Amygdala (tissue), 56 donors: ENCODE measurements at places on chromosomes 4 and X.

DNA sequence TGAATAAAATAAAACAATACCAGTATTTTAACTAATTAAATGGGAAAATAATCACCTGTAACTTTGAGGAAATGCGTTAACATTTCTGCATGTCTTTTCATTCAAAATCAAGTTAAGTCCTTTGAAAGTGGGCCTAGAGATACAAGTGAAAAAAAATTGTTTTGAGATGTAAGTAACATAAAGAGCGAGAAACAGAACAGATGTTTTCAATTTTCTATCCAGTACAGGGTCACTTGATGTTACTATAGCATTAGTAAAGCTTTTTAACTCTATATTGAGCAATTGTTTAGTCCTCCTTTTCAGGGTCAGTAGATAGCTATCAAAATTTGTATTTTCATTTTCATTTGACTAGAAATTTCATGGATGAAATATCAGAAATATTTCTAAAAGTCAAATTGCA lies 761.4 kb downstream of the CCSER1 start:
- DNase-seq, result no peak

- no peak for DNase-seq
Measured at GRCh38 chr4:183600189-183600685, 58.7 kb downstream of the RWDD4 start.

DNA sequence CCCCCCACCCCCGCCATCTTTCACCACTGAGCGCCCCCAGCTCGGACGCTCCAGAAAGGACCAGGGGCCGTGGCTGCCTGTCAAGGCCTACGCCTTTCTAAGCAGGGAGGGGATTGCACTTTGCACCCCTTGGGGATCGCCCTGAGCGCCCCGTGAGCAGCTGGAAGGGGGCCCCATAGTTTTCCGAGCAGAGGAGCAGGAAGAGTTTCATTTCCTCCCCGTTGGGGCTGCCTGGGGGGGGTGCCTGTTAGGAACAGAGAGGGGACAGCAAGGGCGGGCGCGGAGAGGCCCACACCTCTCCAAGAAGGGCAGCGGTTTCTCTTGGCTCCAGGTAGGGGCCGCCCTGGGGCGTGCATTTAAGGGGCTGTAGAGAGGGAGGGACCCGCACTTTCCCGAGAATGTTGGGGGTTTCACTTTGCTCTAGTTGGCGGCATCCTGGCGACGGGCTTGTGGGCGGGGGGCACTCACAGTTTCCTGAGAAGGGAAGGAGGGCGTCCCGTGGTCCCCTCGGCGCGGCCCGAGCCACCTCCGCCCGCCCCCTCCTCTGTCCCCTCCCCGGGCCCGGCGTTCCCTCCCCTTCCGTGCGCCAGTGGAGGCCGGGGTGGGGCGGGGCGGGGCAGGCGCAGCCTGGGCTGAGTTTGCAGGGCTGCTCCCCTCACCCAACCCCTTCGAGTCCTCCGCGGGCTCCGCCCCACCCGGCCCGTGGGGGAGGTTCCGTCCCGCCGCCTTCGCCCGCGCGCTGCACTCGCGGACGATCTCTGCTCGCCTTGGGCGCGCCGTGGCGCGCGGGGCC lies 82.3 kb upstream of the CD99 start:
- no peak for DNase-seq

DNA sequence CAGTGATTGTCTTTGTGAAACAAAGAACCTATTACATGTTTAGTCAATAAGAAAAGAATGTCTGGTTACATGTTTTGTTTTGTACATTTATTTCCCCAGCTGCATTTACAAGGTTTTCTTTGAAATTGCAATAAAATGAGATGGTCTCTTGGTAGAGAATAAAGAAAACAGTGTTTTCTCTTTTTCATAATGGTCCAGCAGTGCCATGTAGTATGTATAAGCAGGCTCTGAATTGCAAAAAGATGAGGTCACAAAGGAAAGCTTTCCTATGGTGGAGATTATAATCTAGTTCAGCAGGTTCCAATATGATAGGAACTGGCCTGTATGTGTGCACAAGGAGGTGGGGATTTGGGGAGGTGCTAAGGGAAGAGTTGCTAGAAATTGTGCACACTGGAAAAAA lies 1417.3 kb downstream of the STIM2 start:
- DNase-seq, result no peak

GRCh38 chr4:184262901-184263300 lies 45.2 kb upstream of the ENPP6 start:
- no peak for DNase-seq

GRCh38 chr4:7915875-7916242 lies 23.8 kb downstream of the AFAP1 start:
- DNase-seq, result no peak

DNA sequence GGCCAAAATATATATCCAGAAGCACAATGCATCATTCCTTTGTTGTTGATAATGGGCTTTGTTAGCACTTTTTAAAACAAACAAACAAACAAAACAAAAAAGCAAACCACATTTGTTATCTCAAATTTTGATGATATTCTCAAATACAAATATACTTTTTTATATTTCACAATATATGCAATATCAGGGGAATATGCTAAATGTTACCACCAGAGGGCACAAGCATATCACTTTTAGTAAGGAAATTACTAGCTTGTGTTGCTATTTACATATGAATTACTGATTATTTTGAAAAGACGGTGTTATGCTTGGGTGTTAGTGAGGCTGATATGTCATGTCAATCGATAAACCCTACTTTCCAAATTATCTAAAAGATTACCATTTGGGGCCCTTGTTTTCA lies 29.1 kb downstream of the RIPPLY1 start:
- no peak for DNase-seq

DNA sequence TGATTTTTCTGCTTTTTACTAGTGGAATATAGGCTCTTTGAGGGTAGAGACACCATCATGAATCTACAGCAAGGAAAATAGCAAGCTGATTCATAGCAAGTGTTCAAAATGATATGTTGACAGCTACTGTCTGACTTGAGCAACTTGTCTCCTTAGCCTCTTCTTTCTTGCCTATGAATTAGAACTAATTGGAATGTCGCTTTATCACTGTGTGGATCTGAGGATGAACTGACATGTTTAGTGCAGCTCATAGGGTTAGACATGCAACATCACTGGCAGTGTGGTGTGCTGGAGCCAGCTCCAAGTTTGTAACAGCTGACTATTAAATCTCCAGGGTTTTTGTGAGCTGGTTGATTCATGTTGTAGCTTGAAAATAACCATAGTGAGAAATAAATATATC lies 1068.4 kb downstream of the PCDH18 start:
- no peak for DNase-seq

GRCh38 chr4:85818700-85819099 lies 343.8 kb downstream of the ARHGAP24 start:
- DNase-seq, result no peak

DNA sequence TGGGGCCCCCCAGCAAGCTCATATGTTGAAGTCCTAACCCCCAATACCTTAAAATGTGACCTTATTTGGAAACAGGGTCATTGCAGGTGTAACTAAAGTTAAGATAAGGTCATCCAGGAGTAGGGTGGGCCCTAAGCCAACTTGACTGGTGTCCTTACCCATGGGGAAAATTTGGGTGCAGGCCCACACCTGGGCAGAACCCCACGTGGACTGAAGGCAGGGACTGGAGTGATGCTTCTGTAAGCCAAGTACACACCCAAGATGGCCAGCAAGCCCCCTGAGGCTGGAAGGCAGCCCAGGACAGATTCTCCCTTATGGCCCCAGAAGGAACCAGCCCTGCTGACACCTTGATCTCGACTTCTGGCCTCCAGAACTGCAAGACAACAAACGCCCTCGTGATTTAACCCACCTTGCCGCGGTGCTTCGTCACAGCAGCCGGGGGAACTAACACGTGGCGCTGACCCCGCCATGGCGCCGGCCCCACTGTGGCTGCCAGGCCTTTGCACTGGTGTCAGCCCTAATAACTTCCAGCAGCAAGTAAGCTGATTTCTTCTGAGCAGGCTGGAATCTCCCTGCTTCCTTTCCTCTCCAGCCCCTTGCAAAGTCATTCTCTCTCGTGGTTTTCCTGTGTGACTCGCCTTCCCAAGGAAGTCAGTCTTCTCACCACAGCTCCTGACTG lies 23.2 kb upstream of the MXD4 start:
- no peak for DNase-seq

DNA sequence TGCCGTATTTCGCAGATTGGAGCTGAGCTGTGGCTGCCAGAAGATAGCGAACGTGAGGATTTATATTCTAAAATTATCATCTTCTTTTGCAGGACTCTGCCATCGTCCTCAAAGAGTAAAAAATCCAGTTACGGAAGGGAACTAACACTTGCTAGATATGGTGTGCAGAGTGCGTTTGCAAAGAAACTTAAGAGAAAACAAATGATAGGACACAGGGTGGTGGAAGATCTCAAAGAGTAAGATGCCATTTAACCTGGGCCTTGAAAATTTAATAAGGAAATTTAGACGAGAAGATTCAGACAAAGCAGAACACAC lies 566 bp downstream of the LARP7 start:
- no peak for DNase-seq

- DNase-seq, result no peak
Measured at GRCh38 chr4:12120968-12121367, 692.3 kb upstream of the HS3ST1 start.

- no peak for DNase-seq
Measured at GRCh38 chrX:40303256-40304077, 205.7 kb upstream of the BCOR start.

- no peak for DNase-seq
Measured at GRCh38 chr4:26862381-26862915, 1.8 kb downstream of the STIM2 start.

GRCh38 chrX:97740886-97741285 lies 857.2 kb downstream of the RPA4 start:
- DNase-seq, result no peak

DNA sequence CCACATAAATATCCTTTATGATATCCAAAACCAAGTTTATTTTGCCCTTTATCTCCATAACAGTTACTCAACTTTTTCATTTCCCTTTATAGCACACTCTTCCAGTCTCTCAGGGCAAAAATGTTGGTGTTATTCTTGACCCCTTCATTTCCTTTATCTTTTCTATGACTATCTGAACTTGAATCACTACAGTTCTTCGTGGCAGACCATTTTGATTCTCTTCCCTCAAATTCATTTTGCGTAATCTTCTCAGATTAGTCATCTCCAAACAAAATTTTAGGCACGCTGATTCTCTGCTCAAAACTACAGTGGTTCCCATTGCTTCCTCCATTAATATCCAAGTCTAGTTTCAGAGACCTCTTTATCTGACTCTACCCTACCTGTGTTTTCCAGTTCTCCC lies 26.1 kb downstream of the RUFY3 start:
- no peak for DNase-seq

DNA sequence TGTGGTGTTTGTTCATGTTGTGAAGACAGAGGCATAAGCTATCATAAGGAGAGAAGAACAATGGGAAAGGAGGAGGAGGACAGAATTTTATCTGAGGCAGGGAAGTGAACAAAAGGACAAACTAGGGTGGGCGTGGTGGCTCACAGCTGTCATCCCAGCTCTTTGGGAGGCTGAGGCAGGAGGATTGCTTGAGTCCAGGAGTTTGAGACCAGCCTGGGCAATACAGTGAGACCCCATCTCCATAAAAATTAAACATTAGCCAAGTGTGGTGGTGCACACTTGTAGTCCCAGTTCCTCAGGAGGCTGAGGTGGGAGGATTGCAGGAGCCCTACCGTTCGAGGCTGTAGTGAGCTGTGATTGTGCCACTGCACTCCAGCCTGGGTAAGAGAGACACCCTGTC lies 49.9 kb downstream of the TMEM154 start:
- no peak for DNase-seq

DNA sequence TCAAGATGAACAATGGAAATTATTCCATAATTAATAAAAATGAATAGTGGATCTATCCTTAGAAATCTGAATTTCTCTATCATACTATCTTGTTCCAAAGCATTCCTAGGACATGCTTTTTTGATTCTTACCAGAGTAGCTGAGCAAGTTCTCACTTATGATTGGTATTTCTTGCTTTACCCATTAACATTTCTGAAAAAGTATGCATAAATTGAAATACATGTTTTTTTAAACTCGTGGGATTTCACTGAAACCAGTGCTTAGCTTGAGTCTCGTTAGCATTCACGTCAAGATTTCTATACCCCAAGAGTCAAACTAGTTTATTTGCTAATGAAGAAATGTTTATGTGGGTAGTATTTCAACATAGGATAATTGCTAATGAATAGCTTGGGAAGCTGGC lies 89.0 kb downstream of the ELOVL6 start:
- no peak for DNase-seq

- DNase-seq, result no peak
Measured at GRCh38 chrX:23783589-23784469, 856 bp downstream of the SAT1 start.

GRCh38 chr4:15232366-15233263 lies 195.2 kb upstream of the C1QTNF7 start:
- no peak for DNase-seq

DNA sequence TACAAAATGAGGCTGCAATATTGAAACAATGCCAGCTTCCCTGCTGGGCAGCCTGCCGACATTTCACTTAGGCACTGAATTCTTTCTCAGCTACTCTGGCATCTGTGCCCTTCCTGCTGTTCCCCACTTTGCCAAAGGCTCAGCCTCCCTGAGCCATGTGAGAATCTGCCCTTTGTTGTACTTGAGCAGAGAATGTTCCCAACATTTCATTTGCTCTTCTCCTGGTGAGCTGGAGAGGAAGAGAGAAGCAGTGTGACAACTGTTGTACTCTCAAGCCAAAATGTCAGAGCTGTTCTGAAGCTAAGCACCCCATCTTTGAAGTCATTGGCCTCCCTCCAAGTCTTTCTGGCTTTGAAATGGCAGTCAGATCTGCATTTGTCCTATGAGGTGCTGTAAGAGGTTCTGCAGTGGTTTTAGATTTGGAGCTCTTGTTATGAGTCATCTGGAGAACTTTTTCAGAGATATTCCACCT lies 32.5 kb downstream of the LANCL3 start:
- no peak for DNase-seq

DNA sequence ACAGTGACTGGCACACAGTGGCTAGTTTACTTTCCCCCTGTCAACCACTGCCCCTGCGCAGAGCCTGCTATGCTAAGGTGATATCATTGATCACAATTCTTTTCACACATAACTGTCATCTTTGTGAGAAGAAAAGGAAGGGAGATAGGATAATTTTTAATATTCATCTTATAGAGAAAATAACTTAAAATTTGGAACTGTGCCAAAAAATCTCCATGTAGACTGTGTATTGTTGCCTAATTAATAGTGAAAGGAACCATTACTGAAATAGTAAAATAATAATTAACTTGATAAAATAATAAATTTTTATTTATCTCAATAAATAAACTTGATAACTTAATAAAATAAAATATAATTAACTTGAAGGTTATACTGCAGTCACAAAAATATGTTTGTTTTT lies 1069.4 kb downstream of the C4orf33 start:
- DNase-seq, result no peak

GRCh38 chrX:37815366-37815765 lies 32.0 kb downstream of the DYNLT3 start:
- no peak for DNase-seq

DNA sequence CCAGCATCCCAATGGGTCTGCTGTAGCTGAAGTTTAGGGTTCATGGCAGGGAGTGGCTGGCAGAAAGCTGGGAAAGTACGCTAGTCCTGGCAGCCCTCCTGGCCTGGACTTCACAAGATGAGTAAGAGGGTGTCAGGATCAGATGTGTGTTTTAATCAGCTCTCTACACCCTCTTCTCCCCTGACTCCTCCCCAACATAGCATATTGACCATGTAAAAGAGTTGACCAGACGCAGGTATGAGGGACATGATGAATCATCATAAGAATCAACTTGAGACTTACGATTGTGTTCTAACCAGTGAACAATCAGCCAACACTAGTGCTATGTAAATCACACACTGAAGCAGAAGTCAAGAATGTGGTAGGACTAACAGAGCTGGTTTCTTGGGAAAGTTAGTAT lies 5.3 kb downstream of the SOWAHB start:
- DNase-seq, result no peak
